ENCODE measurements at places on chromosomes 7 and 10.

DNA sequence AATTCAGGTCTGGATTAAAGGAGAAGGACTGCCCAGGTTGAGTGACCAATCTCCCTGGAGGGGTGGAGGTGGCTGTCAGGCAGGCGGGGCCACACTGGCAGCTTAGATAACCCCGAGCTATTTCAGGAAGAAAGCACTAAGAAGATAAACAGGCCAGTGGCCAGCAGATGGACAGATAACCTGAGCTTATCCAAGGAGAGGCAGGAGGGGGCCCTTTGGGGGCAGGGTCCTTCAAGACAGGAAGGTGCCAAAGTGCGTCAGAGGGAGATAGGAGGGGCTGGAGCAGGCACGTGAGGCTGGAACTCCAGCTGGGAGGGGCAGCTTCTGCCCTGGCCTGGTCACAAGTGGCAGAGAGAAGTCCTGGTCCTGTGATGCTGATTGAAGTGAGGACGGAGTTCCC is 29.8 kb upstream of the PODXL start:
- DNase-seq = no peak

DNA sequence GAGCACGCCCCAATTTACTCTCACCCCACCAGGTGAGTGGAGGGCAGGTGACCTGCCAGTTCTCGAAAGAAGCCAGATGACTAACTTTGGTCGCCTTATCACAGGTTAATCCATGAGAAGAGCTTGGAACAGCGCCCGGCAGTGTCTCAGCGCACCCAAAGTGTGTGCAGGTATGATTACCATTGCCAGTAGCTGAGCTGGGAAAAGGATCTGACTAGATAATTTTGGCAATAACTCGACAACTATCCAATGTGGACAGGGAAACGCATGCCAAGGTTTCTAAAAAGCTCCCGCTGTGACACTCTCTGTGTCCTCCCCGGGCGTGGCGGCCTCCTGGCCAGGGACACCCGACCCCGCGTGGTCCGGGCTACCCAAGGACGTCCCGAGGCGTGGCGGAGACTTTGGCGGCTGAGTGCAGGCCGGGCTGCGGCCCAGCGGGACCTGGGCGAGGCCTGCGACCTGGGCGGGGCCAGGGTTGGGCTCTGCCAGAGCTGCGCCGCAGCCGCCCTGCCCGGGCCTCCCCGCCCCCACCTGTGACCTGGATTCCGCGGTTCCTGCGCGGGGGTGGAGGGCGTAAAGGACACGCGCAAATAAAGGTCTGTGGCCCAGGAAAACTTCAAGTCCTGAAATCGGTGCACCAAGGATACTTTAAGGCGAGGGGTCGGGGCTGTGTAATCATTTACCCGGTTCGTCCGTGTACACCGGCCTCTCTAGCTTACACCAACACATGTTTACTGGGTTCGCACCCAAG is 13.7 kb upstream of the WAPL start:
- peak; percentile 36 for DNase-seq

- DNase-seq = no peak
Observed at GRCh38 chr7:39161903-39162302, 184.2 kb downstream of the POU6F2 start.

- no peak for DNase-seq
Observed at GRCh38 chr10:113565364-113565763, 12.5 kb downstream of the HABP2 start.

DNA sequence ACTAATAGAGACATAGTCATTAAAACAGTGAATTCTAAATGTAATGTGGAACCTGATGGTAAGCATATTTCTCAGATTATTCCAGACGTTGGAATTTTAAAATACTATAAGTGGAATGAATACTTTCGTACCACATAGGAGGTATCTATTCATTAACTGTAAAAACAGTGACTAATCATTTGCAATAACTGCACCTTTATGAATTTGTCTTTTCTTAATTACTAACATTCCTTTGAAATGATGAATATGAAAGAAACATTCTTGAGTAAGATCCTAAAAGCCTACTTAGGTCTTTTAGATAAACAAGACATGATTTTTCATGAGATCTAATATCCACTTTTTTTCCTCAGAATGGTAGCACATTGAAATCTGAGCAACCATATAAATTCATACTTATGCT is 549.0 kb upstream of the LRRN3 start:
- DNase-seq = no peak

GRCh38 chr10:84811113-84811512 is 482.7 kb downstream of the CCSER2 start:
- no peak for DNase-seq

- no peak for DNase-seq
Observed at GRCh38 chr10:42938351-42938750, 138.5 kb upstream of the RET start.

DNA sequence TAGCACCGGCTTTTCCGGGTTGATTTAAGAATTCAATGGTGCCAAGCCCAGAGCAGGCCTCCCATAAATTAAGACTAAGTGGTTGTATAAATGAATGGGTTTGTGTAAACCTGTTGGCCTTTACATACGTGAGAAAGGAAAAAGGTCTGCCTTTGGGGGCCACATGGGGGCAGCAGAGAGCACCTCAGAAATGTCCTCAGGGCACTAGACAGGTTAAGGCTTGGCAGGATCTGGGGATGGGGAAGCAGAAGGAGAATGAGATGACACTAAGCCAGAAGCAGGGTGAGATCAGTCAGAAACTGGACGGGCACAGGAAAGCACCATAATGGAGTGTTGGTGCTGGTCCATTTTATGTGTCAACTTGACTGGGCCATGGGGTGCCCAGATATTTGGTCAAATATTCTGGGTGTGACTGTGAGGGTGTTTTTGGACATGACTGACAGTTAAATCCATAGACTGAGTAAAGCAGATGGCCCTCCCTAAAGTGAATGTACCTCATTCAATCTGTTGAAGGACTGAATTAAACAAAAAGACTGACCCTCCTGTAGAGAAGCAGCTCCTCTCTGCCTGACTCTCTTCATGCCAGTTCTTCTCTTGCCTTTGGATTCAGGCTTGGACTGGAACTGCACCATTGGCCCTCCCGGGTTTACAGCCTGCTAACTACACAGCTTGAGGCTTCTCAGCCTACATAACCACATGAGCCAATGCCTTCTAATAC is 58.9 kb downstream of the FRMPD2 start:
- DNase-seq = peak; percentile 33

GRCh38 chr7:36130236-36130945 is 22.7 kb upstream of the EEPD1 start:
- DNase-seq = no peak

DNA sequence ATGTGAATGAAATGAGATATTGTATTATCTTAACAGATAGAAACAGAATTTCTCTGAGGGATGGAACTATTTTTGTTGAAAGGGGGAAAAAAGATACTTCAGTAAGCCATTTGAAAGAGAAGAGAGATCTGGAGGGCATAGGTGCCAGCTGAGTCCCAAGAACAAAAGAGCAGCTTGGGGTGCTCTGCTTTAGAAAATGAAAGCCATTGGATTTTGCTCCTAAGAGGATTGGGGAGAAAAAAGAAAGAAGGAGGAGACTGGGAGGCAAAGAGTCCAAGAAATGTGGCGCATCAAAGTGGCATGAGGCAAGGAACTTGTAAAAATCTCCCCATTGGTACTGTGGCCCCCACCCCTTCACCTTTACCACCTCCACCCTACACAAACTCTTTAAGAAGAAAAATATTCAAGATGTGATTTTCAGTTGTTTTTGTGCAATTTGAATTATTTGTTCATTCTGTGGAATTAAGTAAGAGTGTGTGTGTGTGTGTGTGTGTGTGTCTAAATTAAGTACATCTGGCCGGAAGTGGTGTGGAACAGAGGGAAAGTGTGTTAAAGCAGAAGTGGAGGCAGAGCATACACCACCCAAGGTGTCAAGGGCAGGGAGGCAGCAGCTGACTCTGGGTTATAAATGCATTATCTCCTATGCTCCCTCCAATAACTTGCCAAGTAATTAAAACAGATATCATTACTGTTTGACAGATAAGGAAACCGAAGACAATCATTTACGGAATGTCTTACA is 9.9 kb upstream of the GNAI1 start:
- DNase-seq = no peak

- no peak for DNase-seq
Observed at GRCh38 chr7:80922253-80923049, 3.6 kb upstream of the SEMA3C start.

DNA sequence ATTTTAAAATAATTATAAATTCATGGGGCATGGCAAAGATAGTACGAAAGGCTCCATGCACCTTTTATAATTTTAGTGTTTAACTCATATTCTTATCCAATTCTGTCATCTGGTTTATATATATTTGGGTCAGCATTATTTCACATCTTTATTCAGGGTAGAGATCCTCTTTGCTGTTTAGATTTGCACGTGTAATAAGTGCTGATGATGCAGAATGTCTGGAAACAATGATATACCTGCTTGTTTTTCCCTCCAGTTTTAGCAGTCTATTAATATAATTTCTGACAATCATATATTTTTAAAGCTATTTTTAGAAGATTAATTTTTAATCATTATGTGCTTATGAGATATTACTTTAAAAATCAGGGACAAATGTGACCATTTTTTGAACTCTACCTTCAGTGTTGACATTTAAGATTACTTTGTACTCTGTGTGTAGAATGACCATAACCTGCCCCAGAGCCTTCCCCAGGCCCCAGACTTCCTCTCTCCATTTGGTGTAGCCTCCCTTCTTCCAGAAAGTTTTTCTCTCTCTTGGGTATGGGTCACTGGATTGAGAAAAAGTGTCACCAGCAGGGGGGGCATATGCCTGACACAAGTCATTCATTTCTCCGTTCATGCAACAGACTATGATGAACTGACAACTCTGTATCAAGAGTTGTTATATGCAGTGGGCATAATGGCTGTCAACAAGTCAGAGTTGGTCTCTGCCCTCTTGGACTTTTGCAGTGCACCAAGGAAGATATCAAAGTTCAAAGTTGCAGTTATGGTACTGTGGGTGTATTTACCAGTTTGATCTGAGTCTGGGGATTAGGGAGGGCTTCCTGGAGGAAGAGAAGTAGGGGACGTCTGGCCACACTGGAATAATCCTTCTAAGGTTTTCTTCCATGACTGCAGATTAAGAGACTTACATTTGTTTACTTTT is 192.6 kb upstream of the CCDC6 start:
- no peak for DNase-seq

- no peak for DNase-seq
Observed at GRCh38 chr7:121301446-121302213, 27.2 kb upstream of the WNT16 start.

DNA sequence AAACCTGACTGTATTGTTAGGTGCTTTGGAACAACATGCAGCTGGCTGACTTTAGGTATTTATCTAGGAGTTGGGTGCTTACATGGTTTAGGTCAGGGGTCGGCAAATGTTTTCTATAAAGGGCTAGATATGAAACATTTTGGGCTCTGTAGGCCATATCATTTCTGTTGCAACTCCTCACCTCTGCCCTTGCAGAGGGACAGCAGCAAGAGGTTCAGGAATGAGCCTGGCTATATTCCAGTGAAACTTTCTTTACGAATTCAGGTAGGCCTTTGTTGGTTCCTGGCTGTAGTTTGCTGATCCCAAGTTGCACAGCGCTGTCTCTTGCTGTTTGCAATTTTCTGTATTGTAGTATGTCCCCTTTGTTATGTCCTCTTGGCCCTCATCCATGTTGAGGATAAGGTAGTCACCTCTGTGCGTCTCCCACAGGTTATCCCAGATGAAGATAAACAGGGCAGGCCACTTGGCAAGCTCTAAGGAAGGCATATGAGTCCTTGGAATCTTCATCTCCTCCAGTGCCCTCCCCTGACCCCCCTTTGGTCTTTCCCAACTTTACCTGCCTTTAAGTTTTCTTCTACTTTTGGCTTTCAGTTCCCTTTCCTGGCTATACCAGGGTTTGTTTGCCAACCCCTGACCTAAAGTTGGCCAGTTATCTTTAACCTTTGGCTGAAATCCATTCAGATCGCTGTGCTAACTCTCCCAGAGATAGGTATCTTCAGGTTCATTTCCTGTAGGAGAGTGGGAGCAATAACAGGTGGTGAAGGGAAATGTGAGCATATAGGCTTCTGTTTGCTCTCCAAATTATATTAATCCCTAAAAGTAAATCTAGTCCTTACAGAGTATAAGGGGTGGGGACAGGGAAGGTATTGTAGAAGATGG is 36.1 kb downstream of the SGPL1 start:
- no peak for DNase-seq

DNA sequence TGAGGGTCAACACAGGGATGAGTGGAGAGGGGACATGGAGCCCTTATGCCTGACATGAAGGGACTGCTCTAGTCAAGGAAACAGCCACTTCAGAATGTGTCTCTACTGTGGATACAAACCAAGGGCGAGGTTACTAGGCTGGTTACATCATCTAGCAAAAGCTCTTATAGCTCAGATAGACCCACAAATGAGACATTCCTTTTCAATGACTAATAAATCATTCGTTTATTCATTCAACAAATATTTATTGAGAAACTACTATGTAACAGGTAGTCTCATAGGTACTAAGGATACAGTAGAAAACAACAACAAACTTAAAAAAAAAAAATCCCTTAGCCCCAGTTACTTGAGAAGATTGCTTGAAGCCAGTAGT is 219.5 kb downstream of the KIAA1217 start:
- no peak for DNase-seq

DNA sequence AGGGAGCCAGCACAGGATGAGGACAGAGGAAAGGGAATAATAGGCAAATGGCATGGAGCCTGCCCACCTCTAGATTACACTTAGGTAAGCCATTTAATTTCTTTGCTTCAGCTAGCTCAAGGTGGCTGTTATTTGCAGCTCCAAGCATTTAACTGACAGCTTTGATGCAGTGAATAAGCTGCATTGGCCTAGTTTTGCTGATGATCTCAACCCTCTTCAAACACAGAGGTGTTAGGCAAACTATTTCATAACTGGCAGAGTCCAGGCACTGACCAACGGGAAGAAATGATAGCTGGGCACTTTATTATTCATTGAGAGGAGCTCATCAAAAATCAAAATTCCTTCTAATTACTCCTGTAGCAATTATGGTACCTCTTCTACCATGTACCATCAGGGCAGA is 317.4 kb downstream of the BMPER start:
- DNase-seq = no peak

DNA sequence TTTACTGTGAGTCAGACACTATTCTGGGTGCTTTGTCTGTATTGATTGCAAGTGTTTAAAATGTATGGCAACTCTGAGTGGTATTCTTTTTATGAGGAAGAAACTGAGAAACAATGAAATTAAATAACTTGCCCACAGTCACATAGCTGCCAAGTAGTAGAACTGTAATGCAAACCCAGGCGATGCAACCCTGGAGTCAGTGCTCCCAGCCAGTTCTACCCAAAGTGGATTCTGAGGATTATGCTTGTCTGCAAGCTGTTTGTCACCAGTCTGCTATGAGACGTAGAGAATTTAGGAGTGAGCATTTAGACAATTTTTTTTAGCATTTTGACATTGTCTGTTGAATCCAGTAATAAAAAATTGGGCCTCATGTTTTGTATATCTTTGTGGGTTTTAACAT is 306.0 kb upstream of the LRGUK start:
- no peak for DNase-seq

Measured in stimulated activated CD4-positive, alpha-beta T cell treated with anti-CD3 and anti-CD28 coated beads, Interleukin-2, amount 100 ng/mL, for 48 hours (primary cell).